ENCODE measurements at places on chromosomes 6 and 20. TPM values are rescaled to one million over a fixed set of nuclear protein-coding genes. Genes with fewer than 3 reads are reported as not detected.

GRCh38 chr6:116200619-116201249 lies 53.1 kb downstream of the TSPYL4 start:
- no peak for DNase-seq

DNA sequence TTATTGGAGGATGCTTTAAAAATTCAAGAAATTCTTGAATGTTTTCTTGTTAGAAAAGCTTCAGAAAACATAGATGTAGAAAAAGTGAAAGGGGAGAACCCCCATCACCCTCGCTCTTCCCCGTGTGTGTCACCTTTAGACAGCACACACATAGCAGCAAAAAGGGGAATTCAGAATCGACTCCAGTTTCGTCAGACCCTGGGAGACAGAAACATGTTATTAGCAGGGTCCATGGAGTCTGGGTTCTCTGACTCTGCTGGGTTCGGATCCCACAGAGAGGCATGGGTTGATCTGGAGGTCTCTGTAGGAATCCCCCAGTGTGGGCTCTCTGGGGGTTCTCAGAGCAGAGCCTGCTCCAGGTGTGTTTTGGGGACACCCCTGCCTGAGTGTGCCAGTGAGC lies 43.7 kb downstream of the ARHGAP40 start:
- DNase-seq, result no peak

- no peak for DNase-seq
Observed at GRCh38 chr6:122710908-122711635, 68.4 kb upstream of the FABP7 start.

DNA sequence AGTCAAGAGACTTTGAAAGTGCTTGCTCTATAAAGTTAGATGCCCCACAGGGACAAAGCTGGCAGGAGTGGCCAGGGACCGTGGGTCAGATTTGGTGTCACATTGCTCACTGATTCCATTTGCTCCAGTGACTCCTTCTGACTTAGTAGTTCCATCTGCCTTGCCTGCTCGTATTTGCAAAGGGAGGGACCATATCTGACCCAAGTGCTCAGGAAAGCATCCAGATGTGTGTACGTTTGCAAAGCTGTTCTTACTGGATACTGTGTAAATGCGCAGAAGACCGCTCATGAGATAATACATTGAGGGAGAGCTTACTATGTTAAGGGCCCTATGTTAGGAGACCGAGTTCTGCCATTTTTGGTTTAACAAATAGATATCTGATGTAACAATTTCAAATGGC lies 21.2 kb upstream of the CCN6 start:
- DNase-seq, result no peak

LKAAEAR1 gene
- 0.13 TPM for total RNA-seq

TSBP1 gene
- total RNA-seq, result not detected

GRCh38 chr6:109347779-109348178 lies 34.5 kb downstream of the CD164 start:
- no peak for DNase-seq

- DNase-seq, result no peak
Observed at GRCh38 chr6:17452096-17452495, 58.7 kb downstream of the CAP2 start.
